Stimulated activated CD4-positive, alpha-beta T cell treated with anti-CD3 and anti-CD28 coated beads, Interleukin-1b, Interleukin-23, amount 100 ng/mL, for 48 hours (primary cell): ENCODE measurements at places on chromosomes 12 and 14.
A peak's percentile ranks its signal among the peaks of the same experiment; 100 is the strongest.

DNA sequence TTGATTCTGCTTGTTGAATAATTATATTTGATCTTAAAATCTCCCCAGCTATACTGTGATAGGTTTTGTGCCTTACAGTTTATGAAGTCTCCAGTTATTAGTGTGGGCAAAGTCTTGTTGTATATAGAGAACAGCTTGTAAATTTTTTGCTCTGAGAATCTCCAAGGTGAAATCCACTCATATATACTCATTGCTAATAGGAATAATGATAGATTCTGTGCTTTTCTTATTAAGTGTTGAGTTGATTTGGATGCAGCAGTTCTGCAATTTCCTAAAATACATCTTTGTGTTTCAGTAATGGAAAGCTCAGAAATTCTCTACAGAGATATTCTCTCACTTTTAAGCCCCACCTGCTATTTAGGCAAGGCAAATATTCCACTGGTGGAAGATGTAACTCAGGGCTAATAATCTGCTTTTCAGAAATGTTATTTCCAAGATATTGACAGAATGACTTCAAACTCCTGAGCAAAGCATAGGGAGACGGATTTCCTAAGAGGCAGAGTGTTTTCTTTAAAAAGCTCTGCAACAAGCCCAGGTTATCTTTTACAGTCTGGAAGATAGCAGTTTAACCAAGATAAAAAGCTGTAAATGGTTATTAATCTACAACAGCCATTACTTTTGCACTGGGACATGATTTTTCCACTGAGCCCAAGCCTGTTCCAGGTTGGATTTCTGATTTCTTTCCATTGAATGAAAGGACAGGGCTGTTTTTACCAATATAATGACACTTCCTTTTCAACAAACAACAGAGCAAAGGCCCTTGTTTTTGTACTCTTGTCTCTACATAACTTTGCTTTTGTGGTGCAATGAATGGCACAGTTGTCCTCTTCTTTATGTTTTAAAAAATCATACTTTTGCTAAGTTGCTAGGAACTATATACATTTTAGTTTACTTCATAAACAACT is 239.9 kb upstream of the ATP2B1 start:
- no peak for DNase-seq

- no peak for DNase-seq
Observed at GRCh38 chr12:98783420-98783819, 138.3 kb downstream of the APAF1 start.

- DNase-seq, result no peak
Observed at GRCh38 chr14:50615552-50615951, 52.6 kb downstream of the SAV1 start.

DNA sequence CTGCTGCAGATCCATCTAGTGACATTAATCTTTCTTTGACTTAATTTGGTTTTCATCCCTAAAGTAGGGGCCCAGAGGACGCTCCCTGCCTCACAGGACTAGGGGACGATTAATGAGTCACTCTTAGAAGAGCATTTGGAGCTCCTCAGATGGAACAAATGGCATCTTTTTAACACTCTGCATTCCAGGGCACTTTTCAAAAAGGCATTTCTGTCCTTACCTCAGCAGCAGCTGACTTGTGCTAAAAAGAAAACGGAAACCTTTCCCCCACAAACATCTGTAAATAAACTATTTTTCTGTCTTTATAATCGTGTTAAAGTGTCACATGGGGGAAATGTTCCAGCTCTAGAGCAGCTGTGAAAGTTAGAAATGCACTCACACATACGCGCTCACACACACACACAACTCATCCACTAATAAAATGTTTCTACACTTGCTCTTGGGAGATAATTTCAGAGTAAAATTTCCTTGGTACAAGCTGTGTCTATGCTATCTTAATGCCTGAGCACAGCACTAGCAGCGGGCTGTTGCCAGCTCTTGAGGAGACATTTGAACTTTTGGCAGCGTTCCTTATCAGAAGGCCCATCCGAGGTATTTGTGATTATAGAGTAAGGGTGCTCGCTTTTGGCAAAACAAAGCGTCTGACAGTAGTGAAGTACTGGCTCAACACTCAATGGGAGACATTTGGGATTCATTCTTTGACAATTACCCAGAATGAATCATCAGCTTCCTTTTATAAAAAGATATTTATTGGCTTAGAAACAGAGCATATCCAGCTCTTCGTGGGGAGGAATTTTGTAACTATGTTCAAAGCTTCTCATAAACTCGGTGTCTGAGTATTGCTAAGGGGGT is 141.3 kb downstream of the PLXNC1 start:
- no peak for DNase-seq

- peak; percentile 53 for DNase-seq
Observed at GRCh38 chr12:5003025-5003666, 40.5 kb upstream of the KCNA5 start.

GRCh38 chr12:108854451-108855283 is 2.7 kb downstream of the SSH1 start:
- DNase-seq, result no peak

GRCh38 chr12:95237315-95237714 is 19.7 kb downstream of the VEZT start:
- no peak for DNase-seq

DNA sequence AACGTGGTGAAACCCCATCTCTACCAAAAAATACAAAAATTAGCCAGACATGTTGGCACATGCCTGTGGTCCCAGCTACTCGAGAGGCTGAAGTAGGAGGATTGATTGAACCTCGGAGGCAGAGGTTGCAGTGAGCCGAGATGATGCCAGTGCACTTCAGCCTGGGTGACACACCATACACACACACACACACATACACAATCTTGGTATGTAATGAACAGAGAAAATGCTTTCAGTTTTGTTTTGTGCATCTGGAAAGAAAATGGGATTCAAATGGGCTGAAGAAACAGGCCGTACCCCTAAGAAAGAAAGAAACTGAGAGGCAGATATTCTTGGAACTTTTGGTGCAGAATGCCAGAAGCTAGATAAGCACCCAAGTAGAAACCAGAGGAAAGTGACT is 107.2 kb downstream of the PDE3A start:
- DNase-seq, result no peak

GRCh38 chr12:9064201-9064814 is 51.4 kb downstream of the A2M start:
- DNase-seq, result peak; percentile 59

- DNase-seq, result peak; percentile 57
Observed at GRCh38 chr14:55097881-55098560, 31.0 kb upstream of the LGALS3 start.

GRCh38 chr12:39343665-39344064 is 99.3 kb downstream of the KIF21A start:
- no peak for DNase-seq

DNA sequence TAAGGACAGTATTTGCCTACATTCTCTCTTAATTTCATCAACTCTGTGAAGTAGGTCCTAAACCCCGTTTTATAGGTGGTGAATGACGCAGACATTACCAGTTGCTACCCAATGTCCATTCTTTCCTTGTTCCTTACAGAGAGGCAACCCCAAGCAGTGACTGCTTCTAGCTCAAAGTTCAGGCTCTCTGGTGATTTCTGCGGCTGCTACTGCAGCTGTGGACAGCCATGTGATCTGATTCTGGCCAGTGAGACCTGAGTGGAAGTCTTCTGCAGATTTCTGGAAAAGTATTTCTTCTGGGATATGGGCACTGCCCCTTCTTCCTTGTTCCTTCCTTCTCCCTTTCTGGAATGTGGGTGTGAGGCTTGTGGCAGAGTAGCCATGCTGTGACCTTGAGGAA is 82.9 kb downstream of the ARF6 start:
- DNase-seq, result no peak

GRCh38 chr12:95548539-95549391 is 2.5 kb downstream of the USP44 start:
- peak; percentile 56 for DNase-seq

- no peak for DNase-seq
Observed at GRCh38 chr14:77914073-77914721, 114.3 kb downstream of the ADCK1 start.

DNA sequence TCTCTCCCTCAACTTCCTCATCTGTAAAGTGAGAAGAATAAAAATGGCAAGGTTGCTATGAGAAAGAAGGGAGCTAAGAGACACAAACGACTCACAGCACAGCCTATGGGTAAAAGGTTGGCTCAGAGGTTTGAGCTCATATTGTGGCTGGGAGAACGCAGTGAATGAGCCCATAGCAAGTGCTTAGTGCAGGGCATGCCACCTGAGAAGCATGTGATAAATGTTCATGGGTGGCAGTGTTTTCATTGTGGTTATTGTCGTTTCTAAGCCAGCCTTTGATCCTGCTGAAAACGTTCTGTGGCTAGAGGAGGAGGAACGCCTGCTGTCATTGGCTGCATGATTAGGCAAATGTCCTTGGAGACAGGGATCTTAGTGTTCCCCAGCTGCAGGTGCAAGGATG is 150.4 kb downstream of the KSR2 start:
- no peak for DNase-seq

DNA sequence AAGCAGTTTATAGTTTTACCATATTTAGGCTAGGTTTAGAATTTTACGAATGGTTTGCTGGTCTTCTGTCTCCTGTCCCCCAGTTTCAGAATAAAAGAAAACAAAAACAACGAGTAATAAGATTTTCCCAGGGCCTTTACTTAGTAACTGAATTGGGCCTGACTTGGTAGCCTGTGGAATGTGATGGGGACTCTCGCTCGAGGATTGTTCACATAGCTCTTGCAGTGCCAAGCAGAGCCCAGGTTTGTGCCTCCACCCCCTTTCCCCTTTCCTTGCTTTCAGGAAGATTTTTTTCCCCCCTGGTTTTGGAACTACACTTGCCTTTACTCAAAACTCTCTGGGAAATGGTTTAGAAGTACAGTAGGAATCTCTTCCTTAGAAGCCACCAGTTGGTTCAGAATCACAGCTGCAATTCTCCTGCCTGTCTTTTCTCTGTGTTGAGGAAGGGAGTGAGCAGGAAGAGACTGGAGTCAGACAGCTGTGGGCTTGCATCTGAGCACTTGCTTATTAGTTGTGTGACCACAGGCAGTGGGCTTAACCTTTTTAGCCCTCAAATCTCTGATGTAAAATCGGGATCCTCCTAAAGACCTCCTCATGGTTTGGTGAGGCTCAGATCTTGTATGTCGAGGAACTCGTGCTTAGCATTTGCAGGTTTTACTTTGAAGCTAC is 501.2 kb downstream of the PCNX1 start:
- DNase-seq, result no peak

GRCh38 chr12:71007781-71008404 is 87.4 kb upstream of the PTPRR start:
- DNase-seq, result no peak

DNA sequence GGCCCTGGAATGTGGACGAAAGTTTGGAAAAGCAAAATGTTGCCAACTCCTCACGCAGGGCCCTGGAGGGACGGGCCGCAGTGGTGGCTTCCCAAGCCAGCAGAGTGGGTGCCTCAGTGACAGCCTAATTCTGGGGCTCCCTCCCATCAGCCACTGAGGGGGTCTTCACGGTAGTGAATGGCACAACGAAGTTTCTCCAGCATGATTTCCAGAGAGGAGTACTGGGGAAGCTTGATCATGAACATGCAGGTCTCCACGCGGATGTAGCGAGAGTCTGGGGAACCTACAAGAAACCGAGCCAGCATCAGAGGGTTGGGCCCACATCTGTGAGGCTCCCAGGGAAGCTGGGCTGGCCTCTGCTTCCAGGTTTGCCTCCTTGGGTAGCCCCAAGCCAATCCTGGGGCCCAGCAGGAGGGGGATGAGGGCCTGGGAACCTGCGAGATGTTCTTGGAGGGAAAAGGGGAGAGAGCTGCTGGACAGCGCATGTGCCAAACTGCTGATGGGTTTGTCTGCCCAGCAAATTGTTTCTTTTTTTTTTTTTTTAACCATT is 37.0 kb downstream of the TRAFD1 start:
- no peak for DNase-seq

DNA sequence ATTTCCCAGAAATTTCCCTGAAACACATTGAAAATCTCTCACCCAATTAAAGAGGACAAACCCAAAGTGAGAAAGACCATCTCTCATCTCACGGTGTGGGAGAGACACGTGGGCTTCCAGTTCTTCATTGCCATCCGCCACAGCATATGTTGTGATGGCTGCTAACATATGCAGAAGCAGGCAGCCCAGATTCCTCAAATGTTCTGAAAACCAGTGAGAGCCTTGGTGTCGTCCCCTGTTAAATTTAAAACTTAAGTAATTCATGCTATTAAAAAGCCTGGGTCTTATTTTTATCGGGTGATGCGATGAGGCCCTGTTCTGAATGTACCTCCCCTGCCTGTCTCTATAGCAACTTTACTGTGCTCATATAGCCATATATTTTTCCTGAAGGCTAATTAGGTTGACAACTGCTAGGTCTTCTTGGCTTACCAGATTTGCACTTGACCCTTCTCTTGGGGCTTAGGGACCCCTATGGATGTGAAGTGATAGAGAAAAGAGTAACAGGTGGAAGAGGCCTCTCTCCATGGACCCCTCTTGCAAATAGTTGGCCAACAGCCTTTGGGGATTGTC is 2.8 kb upstream of the FGF6 start:
- DNase-seq, result no peak

- DNase-seq, result no peak
Observed at GRCh38 chr12:111775205-111776193, 8.8 kb downstream of the ALDH2 start.

GRCh38 chr12:53868511-53868986 is 70.1 kb upstream of the HOXC13 start:
- DNase-seq, result no peak

GRCh38 chr12:73547421-73547820 is 990.2 kb upstream of the ATXN7L3B start:
- no peak for DNase-seq

DNA sequence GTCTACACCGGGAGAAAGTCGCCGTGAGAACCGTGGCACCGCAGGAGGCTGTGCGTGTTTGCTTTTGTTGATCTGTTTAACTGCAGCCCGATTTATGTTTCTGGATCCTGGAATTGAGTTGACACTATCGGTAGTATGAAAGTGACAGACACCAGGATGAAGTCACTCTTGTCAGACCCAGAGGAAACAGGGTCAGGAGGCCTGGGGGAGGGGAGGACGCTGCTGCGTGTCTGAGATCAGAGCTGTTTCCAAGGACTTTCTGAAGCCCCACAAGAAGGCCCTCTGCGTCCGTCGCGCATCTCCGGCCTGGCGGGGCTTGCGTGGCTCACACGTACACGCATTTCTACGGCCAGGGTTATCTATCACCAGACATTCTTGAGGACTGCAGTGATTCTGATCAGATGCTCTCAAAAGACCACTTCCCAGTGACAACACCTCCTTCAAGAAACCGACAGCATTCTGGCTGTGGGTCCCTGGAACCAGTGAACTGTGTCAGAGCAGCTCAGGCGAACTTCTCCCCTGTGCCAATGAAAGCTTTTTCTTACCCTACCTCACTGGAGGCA is 263.4 kb downstream of the ADGRD1 start:
- DNase-seq, result no peak

GRCh38 chr12:31289441-31289840 is 36.5 kb downstream of the SINHCAF start:
- no peak for DNase-seq

- DNase-seq, result no peak
Observed at GRCh38 chr12:64042911-64043310, 179.2 kb downstream of the KICS2 start.

GRCh38 chr12:79685068-79685467 is 5.7 kb downstream of the PAWR start:
- no peak for DNase-seq

- no peak for DNase-seq
Observed at GRCh38 chr12:114166362-114166761, 200.2 kb upstream of the RBM19 start.

- no peak for DNase-seq
Observed at GRCh38 chr14:50676814-50677516, 8.9 kb upstream of the SAV1 start.

- DNase-seq, result no peak
Observed at GRCh38 chr12:124513297-124513867, 54.0 kb downstream of the NCOR2 start.

GRCh38 chr12:46435625-46436024 is 63.1 kb upstream of the SLC38A2 start:
- no peak for DNase-seq
